ENCODE measurements at places on chromosomes 6 and 20.

DNA sequence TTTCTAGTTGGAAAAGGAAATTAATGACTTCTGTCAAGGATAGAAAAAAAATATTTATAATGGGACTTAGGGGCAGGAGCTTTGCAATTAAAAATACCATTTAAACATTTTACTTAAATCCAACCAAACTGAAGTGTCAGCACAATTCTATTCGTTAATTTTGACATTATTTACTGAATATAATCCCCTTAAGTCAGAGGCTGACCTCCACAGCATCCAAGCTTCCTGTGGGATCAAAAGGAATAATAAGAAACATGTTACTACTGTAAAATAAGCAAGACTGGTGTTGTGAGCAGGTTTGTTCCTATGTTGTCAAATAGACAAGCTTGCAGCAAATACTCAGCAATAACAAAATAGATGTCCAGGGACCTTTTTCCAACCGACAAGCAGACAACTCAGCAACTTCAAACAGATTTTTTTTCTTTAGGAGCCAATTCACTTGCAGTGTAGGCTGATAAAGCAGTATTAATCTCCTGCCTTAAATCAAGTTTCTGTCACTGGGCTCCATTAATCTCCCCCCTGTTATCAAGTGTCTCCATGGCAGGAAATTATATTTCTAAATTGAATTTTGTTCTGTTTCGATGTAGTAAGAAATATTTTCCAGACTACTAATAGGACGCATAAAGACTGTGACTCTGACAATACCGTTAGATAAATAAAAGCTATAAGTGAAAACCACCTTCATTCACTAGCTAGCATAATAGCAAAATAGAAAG lies 157.4 kb downstream of the HACE1 start:
- no peak for DNase-seq

DNA sequence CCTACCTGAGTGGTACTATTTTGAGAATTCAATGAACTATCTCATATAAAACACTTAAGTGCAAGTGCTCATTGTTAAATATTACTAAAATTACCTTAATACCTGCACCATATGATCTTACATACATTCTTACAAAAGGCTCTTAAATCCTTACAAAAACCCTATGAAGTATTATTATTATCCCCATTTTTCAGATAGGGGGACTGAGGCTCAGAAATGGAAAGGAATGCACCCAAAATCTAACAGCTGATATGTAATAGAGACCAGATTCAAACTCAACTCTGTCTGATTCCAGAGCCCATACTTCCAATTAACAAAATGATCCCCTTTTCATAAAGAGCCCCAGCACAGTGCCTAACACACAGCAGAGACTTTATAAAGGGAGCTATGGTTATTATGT lies 17.5 kb downstream of the BCL2L1 start:
- no peak for DNase-seq

- DNase-seq: peak; percentile 85
Measured at GRCh38 chr6:29834564-29835436, 7.2 kb downstream of the HLA-G start.

- DNase-seq: no peak
Measured at GRCh38 chr6:7761051-7761450, 35.2 kb downstream of the BMP6 start.

DNA sequence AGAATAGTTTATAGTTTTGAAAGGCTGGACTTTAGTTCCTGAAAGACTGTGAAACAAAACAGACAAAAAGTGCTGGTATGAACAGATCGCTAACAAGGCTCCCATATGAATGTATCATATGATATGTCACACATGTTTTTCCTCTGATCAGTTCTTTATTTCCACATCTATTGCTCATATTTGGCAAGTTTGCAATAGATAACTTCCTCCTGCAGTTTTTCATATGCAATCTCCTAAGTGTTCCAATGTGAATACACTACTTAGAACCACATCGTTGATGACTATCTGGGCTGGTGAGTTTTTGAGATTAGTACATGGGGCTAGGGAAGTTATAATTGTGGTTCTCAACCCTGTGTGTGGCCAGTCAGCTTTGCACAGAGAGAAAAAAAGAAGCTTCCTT lies 23.1 kb downstream of the CRYBG1 start:
- no peak for DNase-seq

DNA sequence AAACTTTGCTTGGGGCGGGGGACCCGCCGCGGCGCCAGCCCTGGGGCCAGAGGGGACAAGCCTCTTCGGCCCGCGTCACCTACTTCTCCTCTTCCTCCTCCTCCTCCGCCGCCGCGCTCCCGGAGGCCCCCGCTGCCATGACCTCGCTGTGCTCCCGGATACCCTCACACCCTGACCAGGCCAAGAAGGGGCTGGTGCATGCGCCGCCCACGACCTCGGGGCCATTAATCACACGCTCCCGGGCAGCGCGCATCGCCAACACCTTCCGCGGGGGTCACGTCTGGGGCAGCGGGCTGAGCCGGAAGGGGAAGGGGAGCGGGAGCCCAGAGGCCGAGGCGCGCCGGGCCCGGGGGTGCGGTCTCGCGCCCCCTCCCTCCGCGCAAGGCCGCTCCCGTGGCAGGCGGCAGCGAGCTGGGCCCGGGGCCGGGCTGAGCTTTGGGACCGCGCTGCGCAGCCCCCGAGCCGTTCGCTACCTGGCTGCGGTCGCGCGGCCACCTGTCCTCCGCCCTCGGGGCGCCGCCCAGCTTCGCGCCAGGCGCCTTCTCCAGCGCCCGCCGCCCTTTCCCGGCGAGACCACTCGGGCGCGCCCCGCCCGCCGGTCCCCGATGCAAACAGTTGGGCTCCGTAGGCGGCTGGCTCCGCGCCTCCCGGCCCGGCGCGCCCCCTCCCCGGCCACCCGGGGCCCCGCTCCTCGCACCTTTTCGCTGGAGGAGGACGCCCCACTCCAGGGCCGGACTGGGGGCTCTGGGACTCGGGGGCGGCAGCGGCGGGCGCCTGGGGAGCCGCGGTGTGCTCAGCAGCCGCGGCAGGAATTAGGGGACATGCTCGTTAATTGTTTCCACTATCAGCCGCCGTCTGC lies 575 bp upstream of the CNR1 start:
- no peak for DNase-seq

DNA sequence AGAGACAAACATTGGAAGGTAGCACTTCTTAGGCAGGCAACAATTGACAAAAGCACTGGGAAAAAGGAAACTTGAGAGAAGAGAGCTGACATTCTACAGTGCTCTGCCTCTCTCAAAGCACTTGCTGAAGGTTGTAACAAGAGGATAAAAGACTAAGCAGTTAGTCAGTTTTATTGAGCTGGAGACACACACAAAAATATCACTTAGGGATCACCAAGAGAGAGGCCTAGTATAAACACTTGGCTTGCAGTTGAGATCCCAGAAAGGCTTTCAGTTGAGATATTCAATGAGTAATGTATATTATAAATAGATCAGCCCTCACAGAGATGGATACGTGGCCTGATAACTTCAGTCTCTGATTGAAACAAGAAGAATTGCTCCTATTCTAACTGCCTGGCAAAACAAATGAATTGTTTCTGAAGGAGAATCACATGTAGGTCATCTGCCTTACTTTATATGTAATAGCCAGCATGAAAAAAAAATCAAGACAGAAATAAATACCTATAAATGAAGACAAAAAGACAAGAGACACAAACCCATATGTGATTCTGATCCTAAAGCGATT lies 747.2 kb upstream of the MAN1A1 start:
- no peak for DNase-seq

- no peak for DNase-seq
Measured at GRCh38 chr6:12014873-12015149, 2.7 kb downstream of the HIVEP1 start.

DNA sequence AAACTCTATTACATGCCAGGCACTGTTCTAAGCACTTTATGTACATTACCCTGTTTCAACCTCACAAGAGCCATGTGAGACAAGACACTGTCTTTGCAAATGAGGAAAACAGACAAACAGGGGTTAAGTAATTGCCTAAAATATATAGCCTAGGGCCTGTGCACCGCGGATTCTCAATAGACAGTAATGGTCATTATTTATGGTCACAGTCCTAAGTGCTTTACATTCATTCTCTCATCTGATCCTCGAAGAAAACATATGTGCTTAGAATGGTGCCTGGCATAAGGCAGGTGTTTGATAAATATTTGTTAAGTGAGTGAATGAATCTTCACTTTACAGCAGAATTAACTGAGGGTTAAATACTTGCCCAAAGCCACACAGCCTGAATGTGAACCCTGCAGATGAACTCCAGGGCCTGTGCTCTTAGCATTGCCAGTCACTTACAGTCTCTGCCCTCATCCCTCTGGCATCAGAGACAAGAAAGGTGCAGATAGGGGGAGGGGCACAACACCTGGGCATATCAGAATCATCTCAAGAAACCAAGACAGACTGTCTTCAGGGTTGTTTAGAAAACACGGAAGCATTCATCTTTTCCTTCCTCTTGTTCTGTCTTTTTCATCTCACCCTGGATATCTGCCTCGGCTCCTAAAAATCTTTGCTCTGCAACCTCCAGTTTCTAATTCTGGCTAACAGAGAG lies 92.8 kb upstream of the SASH1 start:
- DNase-seq: no peak

GRCh38 chr20:40891351-40891750 lies 137.3 kb upstream of the TOP1 start:
- no peak for DNase-seq

Measured in activated effector memory CD4-positive, alpha-beta T cell treated with anti-CD3 and anti-CD28 coated beads, Interleukin-2, amount 50 U/mL, for 16 hours (primary cell).